DMS79 treated with DMSO at 0.1 percent for 48 hours (cell line): ENCODE measurements at places on chromosomes 1 and 21.
A peak's percentile ranks its signal among the peaks of the same experiment; 100 is the strongest.

DNA sequence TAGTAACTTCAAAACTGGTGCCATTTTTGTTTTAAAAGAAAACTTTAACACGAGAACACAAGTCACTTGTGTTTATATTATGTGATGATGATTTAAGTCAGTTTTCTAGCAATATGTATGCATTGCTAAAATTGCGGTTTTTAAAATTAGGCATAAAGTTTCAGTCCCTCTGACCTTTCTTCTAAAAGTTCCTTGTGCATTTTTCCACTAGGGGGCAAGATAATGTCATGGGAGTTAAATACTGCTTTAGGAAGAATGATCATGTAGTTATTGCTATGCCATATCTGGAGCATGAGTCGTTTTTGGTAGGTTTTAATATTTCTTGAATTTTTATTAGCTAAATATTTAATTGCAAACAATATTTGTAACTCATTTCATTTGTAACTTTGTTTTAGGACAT lies 10.7 kb downstream of the CDC7 start:
- peak; percentile 16 for DNase-seq

GRCh38 chr1:87449348-87449963 lies 120.8 kb downstream of the LMO4 start:
- DNase-seq: peak; percentile 6

DNA sequence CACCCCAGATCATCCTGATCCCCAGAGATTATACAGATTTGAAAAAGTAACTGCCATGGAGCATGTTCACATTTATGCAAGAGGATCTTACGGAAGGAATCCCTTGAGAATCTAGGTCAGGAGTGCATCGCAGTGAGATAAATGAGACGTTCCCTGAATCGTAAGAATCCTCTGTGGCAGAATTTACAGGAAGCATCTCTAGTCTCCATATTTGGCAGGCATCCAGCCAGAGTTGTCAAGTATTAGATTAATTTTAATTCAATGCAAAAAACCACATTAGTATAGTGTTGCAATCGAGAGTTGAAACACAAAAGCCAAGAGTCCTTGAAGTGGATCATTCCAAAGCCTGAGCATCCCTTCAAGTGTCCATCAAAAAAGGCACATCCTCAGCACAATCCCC lies 100.8 kb downstream of the RRAGC start:
- DNase-seq: no peak

DNA sequence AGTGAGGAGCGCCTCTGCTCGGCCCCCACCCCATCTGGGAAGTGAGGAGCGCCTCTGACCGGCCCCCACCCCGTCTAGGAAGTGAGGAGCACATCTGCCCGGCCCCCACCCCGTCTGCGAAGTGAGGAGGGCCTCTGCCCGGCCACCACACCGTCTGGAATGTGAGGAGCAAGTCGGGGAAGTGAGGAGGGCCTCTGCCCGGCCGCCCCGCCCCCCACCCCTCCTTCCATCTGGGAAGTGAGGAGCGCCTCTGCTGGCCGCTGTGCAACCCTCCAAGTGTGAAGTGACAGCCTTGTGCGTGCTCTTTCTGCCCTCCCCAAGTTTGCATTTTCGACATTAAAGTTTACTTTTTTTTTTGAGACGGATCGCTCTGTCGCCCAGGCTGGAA lies 5.1 kb upstream of the ZZZ3 start:
- DNase-seq: no peak

- DNase-seq: no peak
These were observed 829 bp downstream of the PEA15 start for GRCh38 chr1:160206036-160206389.

- peak; percentile 98 for DNase-seq
These were observed 52.4 kb upstream of the USP1 start for GRCh38 chr1:62384276-62385005.

GRCh38 chr1:16900751-16901150 lies 5.0 kb downstream of the RNU1-2 start:
- DNase-seq: peak; percentile 64

DNA sequence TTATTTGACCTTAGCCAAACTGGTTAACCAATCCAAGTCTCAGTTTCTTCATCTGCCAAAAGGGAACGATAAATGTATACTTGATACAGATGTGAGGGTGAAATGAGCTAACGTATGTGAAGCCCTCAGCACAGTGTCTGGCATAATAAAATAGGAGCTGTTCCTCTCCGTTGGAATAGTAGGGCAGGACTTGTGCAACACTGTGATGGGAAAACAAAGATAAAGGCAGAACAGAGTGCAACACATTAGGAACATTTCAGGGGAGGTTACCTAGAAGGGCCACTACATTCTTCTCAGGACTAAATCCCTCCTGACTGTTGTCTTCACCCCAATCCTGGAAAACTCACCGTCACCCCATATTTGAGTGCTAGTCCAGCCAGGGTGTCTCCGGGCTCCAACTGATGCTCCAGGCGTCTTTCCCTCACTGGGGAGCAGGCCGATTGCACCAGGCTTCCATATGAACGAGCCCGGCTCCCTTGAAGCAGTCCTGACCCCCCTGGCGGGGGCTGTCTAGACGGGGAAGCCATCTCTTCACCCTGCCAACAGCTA lies 896 bp downstream of the LYSMD1 start:
- DNase-seq: no peak

DNA sequence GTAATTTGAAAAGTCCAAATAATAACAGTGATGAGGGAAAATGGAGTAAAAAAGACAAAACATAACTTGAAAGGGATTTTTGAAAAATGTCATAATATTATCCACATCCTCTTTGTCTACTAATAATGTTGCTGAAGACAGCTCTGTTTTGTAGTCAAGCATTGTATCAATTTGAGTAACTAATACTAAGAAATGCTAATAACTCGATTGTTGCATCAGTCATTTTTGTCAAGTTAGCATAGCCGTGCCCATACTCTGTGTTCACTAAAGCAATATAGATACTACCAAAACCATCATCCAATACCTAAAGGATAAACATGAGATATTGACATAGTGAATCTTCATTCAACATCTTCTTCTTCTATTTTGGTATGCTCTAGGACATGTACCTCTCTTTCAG lies 17.3 kb downstream of the PDC start:
- no peak for DNase-seq

DNA sequence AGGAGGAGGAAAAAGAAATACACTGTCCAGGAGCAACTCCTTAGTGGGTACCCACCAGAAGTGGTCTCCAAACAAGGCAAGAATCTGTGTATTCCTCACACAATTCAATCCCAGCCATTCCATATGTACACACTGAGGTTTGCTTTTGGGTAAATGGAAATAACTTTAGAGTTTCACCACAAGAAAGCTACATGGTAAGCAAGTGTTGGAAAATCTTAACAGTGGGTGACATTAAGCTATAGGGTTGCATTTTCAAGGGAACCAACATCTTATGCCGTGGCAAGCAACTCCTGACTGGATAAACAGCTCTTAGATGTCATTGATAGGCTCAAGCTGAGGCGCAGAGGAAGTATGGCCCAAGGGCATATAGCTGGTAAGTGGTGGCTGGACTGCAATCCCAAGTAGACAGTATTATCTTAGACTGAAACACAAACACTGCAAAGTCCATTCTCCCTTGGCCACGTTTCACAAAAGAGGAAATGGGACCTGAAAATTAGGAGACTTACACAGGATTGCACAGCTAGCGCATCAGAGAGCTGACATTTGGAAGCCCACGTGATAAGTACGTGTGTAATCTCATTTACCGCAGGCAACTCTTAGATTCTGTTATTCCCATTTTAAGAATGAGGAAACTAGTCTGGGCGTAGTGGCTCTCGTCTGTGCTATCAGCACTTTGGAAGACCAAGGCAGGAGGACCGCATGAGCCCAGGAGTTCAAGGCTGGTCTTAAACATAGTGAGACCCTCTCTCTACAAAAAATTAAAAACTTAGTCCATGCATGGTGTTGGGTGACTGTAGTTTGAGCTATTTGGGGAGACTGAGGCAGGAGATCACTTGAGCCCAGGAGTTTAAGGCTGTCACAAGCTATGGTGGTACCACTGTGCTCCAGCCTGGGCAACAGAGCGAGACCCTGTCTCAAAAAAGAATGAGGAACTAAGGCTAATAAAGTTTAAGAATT lies 4.0 kb upstream of the BRWD1 start:
- no peak for DNase-seq

- no peak for DNase-seq
These were observed 1.9 kb upstream of the SAMSN1 start for GRCh38 chr21:14547834-14548513.

- no peak for DNase-seq
These were observed 403.8 kb downstream of the NUF2 start for GRCh38 chr1:163725551-163725950.

DNA sequence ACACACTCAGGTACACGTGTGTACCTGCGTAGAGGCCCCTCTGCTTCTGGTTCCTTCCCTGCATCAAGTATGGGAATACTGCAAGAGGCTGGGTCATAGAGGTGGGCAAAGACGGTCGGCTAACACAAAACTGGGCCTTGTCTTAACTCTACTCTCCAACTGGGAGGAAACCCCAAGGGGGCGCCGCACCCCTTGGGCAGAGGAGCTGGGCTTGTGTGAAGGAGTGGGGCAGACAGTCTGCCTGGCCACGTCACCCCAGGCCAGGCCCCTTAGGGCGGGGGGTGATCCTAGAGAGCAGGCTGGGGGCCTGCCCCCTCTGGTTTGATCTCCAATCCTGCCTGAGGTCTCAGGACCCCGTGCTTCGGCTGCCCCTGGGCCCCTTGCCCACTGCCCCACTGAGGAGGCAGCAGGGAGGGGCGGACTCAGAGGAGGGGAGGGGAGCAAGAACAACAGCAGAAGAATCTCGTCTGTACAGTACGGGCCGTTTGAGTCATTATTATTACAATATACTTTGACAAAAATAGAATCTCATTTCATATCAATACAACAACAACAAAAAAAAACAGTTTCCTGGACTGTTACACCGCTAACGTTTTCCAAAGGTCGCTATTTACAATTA lies 34.7 kb downstream of the MEF2D start:
- DNase-seq: no peak

DNA sequence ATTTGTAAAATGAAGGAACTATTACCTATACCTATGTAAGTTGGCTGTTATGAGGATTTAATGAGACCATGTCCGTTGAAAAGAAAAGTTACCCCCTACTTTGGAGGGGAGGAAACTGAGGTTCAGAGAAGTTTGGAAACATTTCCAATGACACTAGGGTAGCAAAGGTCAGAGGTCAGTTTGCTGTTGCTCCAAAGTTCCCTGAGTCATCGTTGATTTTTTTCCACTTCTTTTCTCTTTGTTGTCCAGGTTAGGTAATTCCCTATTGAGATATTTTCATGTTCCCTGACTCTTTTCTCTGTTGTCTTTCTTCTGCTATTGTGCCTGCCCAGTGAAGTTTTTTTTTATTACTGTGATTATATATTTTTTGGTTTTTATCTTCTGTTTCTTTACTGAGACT lies 213.8 kb upstream of the C1orf174 start:
- DNase-seq: no peak

- peak; percentile 88 for DNase-seq
These were observed at the start of gene SOD1 for GRCh38 chr21:31659536-31660258. Gene SOD1 (plus strand): TSS chr21:31659693. CDS start chr21:31659770, 77 bp downstream.

- no peak for DNase-seq
These were observed 249.4 kb upstream of the USP24 start for GRCh38 chr1:55464550-55464949.
